ENCODE measurements at places on chromosomes 2 and 18.

- peak; percentile 72 for DNase-seq
Measured at GRCh38 chr2:176187899-176188773, at the start of gene HOXD1. HOXD1 (plus strand) TSS chr2:176188668; CDS start chr2:176188802, 134 bp downstream.

DNA sequence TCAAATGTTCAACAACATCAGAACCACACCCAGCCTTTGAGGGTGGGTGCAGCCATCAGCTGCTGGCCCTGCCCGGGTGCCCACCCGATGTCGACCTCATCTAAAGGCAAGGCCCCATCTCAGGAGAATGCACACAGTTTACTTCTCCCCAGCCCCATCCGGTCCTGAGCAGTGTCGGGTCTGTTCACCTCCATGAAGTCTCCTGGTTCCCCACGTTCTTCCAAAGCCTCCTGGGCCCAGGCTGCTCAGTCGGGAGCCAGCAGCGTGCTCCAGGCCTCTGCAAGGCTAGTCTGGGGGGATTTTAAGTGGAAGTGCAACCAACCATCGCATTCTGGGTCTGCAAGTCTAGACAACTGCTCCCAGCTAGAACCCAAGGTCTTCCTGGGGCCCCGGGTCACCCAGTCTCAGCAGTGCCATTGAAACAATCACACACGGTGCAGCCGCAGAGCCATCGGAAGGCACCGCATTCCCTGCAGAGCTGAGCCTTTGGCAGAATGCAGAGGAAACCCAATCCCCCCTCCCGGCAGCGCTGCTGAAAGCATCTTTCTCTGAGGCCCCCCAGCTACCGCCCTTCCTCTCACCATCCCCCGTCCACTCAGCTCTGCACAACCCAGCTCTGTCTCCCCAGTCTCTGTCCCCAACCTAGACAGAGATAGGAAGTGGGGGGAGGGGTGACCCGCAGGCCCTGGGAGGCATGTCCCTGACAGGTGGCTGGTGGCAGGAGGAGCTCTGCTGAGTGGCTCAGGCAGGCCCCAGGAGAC lies 8.5 kb downstream of the ESPNL start:
- no peak for DNase-seq

GRCh38 chr2:84939426-84940087 lies 31.4 kb upstream of the KCMF1 start:
- DNase-seq = no peak

DNA sequence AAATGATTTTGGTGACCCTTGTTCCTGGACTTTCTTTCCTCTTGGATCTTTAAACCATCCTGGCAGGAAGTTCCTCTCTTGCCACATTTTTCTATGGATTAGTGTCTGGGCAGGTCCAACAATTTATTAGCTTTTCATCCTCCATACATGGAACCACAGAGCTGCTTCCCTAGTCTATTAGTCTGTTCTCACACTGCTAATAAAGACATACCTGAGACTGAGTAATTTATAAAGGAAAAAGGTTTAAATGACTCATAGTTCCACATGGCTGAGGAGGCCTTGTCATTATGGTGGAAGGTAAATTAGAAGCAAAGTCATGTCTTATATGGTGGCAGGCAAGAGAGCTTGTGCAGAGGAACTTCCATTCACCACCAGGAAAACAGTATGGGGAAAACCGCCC lies 122.9 kb downstream of the DDX1 start:
- DNase-seq = no peak

DNA sequence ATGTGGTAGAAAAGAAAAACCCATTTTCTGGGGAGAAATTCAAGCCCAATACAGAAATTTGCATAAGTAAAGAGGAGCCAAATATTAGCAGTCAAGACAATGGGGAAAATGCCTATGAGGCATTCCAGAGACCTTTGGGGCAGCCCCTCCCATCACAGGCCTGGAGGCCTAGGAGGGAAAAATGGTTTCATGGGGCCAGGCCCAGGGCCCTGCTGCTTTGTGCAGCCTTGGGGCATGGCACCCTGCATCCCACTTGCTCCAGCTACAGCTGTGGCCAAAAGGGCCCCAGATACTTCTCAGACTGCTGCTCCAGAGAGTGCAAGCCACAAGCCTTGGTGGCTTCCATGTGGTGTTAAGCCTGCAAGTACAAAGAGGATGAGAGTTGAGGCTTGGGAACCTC lies 51.3 kb upstream of the CYP1B1 start:
- no peak for DNase-seq

DNA sequence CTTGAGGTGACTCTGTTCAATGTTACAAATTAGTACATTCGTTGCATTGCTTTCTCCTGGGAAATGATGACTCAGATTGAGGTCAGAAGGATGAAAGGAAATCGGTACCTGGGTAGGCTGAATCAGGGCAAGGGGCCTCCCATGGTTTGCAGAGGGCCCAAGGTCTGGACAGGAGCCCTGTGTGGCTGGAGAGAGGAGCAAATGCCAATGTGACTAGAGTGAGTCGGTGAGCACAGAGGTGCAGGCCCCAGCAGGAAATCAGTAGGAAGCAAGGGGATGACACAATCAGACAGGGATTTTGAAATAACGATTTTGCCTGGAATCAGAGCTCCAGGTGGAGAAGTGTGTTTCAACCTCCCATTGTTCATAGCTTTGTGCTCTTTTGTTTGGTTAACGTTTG lies 118.9 kb downstream of the CCDC102B start:
- DNase-seq = peak; percentile 19

DNA sequence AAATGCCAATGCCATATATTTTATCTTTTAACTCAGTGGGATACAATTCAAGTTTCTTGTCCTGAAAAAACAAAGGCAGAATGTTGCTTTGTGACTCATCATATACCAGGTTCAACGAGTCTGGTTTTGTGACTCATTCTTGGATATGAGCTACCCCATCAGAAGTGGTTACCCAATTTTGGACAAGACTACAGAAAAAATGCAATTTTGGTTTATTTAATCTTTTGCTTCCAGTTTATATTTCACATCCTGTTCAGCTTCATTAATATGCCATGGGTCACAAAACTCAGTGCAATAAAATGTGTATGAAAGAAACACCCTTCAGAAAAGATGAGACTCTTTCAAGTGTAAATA lies 25.0 kb downstream of the FN1 start:
- DNase-seq = peak; percentile 98
